ENCODE measurements at places on chromosomes 3 and 15.

- no peak for DNase-seq
Measured at GRCh38 chr3:124919756-124920155, 14.8 kb downstream of the MUC13 start.

- DNase-seq: no peak
Measured at GRCh38 chr15:34359416-34359815, 7.6 kb downstream of the LPCAT4 start.

DNA sequence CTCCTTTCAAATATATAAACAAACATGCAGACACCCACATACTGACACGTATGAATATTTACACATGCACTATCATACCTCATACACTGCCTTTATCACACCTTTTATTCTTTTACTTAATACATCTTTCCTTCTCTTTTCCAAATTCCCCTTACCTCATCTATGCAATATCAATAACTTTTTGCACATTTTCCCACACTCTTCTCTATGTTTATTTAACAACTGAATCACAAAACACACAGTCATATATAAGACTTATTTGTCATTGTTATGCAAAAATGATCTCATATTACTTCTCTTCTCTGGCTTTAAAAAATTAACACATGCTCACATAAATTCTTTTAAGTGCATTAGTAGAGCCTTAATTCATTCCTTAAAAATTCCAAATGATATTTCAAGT, 461.4 kb downstream of the DIPK2A start:
- DNase-seq: no peak

DNA sequence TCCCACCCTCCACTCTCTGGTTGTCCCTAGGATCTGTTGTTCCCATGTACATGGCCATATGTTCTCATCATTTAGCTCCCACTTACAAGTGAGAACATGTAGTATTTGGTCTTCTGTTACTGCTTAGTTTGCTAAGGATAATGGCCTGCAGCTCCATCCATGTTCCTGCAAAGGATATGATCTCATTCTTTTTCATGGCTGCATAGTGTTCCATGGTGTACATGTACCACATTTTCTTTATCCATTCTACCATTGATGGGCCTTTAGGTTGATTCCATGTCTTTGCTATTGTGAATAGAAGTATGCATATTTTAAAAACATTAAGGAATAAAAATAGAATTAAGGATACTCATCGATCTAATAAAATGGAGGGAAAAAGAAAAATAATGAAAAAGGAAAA, 278.4 kb downstream of the MBNL1 start:
- DNase-seq: no peak

GRCh38 chr15:100196326-100197058, 145.3 kb downstream of the ADAMTS17 start:
- no peak for DNase-seq

DNA sequence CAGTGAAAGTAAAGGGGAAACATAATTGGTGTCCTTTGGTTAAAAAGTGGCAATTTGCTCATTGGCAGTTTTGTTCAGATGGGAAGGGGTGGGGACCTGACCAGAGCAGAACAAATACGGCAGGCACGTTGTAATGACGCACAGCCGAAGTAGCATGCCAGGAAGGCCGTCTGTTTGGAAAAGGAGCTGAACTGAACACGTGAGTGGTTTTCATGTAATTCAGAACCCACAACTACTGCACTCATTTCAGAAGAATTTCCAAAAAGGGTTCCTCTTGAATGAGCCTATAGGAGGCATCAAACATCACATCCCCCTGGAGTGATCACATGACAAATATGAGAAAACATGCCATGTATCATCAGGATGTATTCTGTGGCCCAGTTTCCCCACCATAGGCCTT, 42.9 kb upstream of the LMCD1 start:
- DNase-seq: no peak

GRCh38 chr3:30951826-30952225, 57.4 kb upstream of the GADL1 start:
- no peak for DNase-seq

GRCh38 chr3:175267561-175267960, 408.4 kb downstream of the NAALADL2 start:
- no peak for DNase-seq

DNA sequence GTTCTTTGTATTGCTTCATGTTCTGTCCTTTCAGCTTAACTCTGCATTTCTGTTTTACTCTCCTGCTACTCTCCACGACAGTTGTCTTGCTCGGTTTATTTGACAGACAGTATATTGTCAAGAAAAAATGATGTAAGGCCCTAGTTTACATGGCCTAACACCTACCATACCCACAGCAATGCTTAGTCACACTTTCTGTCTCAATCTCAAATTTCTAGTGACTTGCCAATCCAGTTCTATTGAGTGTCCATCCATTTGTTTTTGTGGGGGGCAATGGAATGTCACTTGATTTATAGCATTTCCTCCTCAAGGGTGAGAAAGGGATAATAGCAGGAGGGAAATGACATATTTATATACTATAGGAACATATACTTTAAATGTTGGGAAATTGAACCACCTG, 676.2 kb downstream of the NAALADL2 start:
- no peak for DNase-seq

GRCh38 chr3:39065197-39065596, 13.4 kb downstream of the WDR48 start:
- no peak for DNase-seq

- DNase-seq: no peak
Measured at GRCh38 chr3:188578576-188579363, 424.8 kb downstream of the LPP start.

GRCh38 chr3:12969486-12969885, 103.7 kb downstream of the IQSEC1 start:
- no peak for DNase-seq

GRCh38 chr15:101028321-101028720, 109.2 kb downstream of the LRRK1 start:
- DNase-seq: no peak

GRCh38 chr3:158769549-158769948, 32.3 kb upstream of the MFSD1 start:
- no peak for DNase-seq

DNA sequence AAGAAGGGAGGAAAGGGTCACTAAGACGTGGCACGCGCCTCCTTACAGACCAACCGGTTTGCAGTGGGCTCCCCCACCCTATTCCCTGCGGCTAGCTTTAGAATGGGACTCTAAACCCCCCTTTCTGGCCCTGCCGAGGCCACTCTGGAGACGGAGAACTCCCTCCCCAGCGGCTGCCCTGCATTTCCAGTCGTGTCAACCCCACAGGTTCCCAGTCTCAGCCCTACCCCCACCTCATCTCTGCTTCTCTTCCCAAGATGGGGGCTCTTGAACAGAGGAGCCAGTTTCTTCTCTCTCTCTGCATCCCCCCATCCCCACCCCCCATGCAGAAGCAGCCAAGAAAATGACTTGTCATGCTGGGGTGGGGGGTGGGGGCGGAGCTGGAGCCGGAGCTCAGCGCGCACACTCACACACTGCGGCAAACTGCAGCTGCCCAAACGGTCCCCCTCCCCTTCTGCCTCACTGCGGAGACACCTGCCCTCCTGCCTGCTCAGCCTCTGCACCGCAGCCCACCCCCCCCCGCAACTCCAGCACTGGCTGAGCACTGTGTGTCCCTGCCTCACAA, 871 bp downstream of the MAP1A start:
- no peak for DNase-seq

- DNase-seq: no peak
Measured at GRCh38 chr3:37813403-37813802, 48.3 kb upstream of the CTDSPL start.

GRCh38 chr3:110821586-110821985, 250.0 kb upstream of the NECTIN3 start:
- no peak for DNase-seq

DNA sequence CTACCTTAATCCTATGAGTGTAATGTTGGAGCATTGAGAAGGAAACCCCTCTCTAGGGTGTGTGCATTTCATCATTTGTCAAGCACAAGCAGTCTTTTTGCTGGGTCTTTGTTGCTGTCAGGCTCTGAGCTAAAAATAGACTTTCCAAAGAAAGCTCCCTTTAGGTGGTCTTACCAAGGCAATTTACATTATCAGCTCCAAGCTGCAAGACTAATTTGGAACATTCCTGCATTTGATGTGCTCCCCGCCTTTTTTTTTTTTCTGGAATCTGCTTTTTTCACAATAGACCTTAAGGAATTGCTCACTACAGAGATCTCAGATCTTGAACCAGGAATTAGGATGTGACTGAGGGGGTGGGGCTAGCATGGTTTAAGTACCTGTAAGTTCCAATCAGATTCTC, 60.6 kb upstream of the STAC start:
- no peak for DNase-seq

DNA sequence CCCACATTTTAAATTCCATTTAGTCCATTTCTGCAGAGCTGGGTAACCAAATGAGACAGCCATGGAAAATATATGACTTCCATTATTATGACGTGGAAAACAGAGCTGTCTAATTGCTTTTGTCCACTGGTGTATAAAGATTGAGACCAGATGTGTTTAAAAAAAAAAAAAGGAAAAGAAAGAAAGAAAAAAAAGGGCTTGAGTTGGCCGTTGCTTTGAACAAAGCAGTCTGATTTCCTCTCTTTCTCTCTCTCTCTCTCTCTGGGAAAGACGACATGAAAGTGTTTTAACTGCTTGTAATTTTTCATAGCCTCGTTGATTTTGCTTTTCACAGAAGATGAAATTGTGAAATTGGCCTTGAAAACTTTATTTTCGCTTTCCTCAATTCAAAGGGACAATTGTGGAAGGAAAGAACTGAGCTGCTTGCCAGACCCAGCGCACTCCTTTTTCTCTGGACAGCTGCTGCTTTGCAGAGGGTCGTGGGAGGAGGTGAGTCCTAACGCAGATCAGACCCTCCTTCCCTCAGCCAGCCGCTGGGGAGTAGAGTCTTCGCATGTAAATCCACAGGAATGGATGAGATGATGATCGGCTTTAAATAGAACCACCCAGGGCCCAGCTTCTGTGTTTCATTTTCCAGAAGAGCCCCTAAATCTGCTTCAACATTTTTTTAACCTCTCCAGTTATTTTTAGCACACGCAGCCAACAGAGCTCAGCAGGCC, 42.8 kb upstream of the UBE2E1 start:
- no peak for DNase-seq

- no peak for DNase-seq
Measured at GRCh38 chr3:113231827-113232253, 20.5 kb downstream of the BOC start.

DNA sequence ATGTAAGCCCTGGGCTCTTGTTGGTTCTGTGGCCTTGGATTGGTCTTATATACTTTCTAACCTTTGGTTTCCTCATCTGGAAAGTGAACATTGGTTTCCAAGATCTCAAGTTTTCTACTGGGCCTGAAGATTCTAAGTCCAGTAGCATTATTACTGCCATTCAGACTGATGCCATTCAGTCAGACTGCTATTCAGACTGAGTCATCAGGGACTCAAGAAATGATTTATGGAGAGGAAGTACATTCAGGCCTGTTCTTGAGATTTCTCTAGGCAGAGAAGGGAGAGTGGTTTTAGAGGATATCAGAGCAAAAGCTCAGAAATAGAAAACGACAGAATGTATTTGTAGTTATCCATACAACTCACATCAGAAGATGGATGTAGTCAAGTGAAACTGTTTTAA, 557.2 kb downstream of the NR2F2 start:
- DNase-seq: no peak

DNA sequence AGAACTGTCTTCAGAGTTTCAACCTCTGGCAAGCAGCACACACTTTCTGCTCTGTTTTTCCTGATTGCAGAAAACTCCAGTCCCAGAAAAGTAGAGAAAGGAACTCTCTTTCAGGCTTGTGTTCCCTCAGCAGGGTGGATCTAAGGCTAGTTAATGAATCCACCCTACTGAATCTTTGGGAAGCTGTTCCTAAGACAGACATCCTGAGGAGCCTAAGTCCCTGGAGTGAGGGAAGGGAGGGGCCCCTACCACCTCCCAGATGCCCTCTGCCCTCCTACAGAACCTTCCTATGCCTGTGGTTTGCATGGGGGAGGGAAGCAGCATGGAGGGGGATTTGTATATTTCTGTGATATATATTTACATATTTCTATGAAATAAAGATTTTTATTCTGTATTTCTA, 124.4 kb downstream of the ANO10 start:
- no peak for DNase-seq

GRCh38 chr3:197854596-197855343, 63.7 kb downstream of the LRCH3 start:
- DNase-seq: no peak

DNA sequence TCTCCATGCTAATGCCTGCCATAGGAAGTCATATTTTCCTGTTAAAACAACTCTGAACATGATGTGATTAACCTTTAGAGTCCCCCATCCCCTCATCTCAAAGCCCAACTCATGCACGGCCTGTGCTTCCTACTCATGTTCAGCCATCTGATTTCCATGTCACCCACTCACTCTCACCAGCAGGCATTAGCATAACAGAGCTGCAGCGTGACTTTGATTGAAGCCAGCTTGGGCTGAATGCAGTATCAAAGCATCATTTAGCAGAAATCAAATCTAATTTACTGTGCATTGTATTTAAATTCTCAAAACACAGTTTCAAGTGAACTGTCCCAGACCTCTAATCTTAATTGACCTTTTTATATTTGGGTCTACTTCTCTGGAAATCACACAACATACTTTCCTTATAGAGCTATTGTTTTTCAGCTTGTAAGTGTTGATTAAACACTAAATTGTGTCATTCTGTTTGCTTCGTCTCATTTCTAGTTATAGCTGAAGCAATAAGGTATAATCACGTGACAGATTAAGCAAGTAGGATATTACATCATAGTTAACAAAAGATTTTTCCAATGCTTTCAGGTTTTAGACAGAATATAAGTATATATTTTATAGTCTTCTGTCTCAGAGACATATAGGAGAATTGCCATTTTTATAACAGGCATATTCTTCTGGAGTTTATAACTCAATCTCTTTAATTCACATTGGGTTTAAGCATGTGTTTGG, 501.5 kb downstream of the ROBO2 start:
- no peak for DNase-seq

DNA sequence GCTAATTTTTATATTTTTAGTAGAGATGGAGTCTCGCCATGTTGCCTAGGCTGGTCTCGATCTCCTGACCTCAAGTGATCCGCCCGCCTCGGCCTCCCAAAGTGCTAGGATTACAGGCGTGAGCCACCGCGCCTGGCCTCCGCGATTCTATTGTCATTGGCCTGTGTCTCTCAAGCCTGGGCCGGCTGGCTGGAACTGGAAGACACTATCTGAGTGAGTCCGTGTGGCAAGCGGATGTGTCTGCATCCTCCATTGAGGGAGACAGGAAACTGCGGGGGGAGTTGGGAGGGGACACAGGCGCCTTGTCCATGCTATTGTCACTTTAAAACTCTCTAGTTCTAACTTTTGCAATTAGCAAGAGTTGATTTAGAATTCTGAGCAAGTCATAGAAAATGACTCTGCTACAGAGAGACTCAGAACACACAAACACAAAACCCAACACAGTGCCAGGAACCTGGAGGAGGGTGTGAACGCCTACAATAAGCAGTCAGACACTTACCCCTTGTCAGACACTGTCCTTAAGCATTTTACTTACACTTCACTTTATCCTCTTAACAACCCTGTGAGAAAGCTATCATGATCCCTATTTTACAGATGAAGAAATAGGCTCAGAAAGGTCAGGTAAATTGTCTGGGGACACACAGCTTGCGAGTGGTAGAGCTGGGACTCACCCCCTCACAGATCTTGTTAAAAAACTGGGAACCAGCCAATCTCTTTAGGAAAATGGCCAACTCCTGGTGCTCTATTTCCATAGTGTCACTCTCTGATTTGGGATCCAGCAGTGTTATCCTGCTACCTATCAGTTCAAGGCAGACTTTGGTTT, 38.7 kb downstream of the ANP32A start:
- no peak for DNase-seq
